ENCODE measurements at places on chromosomes 2 and 18.

DNA sequence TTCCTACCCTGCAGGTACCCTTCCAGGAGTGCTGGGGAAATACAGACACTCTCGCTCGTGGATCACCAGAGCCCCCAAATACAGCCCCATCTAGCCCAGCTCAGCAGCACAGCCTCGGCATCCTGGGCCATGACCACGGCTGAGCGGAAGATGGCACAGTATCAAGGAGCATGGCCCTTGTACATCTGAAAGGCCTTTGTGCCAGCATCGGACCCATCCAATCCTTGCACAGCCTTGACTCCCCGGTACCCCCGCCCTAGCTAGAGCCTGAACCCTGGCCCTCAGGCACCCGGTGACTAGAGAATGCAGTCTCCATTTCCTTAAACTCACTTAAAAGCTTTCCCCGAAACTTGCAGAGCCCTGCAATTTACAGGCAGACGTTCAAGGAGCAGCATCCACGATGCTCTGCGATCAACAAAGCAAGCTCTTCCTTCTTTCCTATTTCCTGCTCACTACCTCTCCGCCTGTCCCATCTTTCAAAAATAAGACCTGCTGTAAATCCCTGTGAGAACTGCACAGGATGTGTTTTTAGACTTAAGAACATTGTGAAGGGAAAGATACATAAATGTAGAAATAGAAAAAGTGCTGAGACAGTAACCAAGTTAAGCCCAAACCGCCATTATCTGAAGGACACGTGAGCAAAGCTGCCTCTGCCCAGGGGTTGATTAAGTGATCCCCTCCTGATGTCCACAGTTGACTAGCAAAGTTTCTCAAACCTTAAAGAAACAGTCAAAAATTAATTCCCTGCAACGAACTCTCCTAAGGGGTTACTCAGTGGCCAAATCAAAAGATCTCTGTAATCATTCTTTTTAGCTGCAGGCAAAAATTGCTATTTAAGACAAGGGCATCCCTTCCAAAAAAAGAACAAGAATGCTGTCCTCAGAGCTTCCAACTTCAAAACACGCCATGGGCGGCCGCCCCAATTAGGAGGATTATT is 48.5 kb downstream of the ZNF516 start:
- no peak for DNase-seq

GRCh38 chr2:527581-527980 is 149.6 kb downstream of the TMEM18 start:
- no peak for DNase-seq

DNA sequence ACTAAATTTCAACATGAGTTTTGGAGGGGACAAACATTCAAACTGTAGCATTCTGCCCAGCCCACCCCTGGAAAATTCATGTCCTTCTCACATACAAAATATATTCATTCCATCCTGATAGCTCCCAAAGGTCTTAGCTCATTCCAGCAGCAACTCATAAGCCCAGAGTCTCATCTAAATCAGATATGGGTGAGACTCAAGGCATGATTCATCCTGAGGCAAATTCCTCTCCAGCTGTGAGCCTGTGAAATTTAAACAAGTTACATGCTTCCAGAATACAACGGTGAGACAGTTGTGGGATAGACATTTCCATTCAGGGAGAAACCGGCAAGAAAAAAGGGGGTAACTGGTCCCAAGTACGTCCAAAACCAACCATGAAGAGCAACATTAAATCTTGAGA is 43.5 kb upstream of the FAHD2A start:
- no peak for DNase-seq

- DNase-seq = no peak
These were observed 94.6 kb upstream of the MCFD2 start for GRCh38 chr2:47010176-47010575.

DNA sequence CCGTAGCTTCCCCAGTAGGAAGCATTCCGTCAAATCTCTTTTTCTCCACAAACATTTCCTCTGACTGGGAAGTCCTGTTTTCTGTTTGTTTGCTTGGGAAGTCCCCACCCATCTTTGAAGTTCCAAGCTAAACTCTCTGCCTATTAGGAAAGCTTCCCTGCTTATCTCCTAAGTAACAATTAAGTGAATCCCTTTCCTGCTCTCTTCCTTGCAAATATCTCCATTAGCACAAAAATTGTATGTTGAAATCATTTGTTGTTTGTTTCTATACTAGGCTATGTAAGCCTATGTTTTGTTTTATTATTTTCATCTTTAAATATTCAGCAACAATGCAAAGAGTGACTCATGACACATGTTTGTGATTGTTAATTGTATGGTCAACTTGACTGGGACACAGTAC is 812.6 kb upstream of the LRATD1 start:
- no peak for DNase-seq

GRCh38 chr2:147211484-147211883 is 633.3 kb upstream of the ACVR2A start:
- no peak for DNase-seq

GRCh38 chr2:109085912-109086742 is 42.9 kb upstream of the SH3RF3 start:
- DNase-seq = no peak

DNA sequence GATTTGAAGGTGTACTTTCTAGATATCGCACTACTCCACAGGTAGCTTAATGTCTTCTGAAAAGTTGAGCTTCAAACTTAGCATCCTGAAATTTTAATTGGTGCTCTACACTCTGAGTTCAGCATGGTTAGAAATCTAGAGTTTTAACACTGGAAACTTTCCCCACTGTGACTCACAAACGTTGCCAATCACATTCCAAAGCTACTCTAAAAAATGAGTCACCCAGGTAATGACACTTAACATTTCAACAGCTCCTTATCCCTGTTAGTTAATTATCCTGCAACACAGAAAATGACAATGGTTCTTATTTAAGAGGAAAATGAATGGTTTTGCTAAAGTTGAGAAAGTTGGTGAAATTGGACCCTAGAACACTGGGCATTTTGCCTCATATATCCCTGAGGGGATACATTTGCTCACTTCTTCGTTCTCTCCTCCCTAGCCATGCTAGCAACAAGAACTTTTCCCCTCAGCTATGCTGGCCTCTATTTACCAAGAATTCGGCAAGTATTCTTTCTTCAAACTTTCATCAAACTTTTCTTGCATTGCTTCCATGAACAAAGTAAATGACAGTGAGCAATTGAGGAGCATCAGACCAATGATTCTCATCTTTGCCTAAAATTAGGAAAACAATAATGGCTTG is 1024.1 kb upstream of the KLHL29 start:
- DNase-seq = no peak
